ENCODE measurements at places on chromosomes 5 and 9. TPM values are rescaled to one million over a fixed set of nuclear protein-coding genes. Genes with fewer than 3 reads are reported as not detected.
A peak's percentile ranks its signal among the peaks of the same experiment; 100 is the strongest.

SLC36A2 gene
- total RNA-seq, result not detected

CNOT6 gene
- 49.7 TPM for total RNA-seq

DNA sequence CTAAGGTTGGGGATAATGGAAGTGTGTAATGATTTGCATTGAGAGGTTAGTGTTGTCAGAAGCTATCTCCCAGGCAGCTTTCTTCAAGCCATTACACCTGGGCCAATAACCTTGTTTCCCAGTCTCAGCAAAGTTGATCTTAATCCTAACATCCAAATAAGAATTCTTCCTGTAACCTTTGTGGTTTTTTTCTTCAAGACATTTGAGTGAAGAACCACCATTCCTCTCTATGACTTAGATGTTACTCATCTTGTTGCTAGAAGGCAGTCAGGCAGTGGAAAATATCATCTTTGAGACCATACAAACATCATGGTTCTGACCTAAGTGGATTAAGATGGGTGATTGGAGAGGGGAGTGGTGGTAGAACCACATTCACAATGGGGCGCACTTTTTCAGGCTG lies 103.5 kb downstream of the NDUFAF2 start:
- DNase-seq, result no peak
- H3K36me3 ChIP-seq, result no peaks in the 10 kb centered on the region
- H3K4me1 ChIP-seq, result no peaks in the 10 kb centered on the region

- peak overlapping the region; percentile 68 for H3K27ac ChIP-seq
- DNase-seq, result no peak
- H3K4me3 ChIP-seq, result peak overlapping the region; percentile 33
- no peaks in the 10 kb centered on the region for H3K4me1 ChIP-seq
- peaks cover 3% of the 10 kb centered on the region for H3K27me3 ChIP-seq
Measured at GRCh38 chr9:137320555-137321384, 18.7 kb upstream of the NRARP start.

- H3K4me1 ChIP-seq, result peaks cover 36% of the 10 kb centered on the region
- no peak overlapping the region for H3K4me3 ChIP-seq
- H3K36me3 ChIP-seq, result peaks cover 62% of the 10 kb centered on the region
- DNase-seq, result no peak
- H3K27ac ChIP-seq, result peak overlapping the region; percentile 40
Measured at GRCh38 chr5:446883-447263, 3.9 kb downstream of the EXOC3 start.

GRCh38 chr5:42587096-42587723 lies 164.0 kb downstream of the GHR start:
- peaks cover 15% of the 10 kb centered on the region for H3K27me3 ChIP-seq
- no peaks in the 10 kb centered on the region for H3K36me3 ChIP-seq
- H3K4me1 ChIP-seq, result no peaks in the 10 kb centered on the region
- DNase-seq, result no peak
- no peak overlapping the region for H3K4me3 ChIP-seq

DNA sequence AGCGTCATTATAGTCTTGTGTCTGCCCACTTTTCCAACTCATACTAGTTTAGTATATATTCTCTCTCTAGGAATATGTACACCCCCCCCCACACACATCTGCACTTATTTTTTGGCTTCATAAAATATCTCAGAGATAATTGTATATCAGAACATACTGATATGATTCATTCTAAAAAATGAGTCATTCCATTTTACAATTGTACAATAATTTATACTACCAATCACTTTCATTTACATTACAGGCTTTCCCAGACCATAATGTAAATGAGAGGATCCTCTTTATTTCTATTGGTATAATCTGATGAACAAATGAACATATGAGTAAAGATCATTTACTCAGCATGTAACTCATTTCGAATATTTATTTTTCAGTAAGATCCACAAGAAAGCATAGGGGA lies 1842.9 kb upstream of the C9orf72 start:
- H3K36me3 ChIP-seq, result no peaks in the 10 kb centered on the region
- DNase-seq, result no peak
- no peaks in the 10 kb centered on the region for H3K4me1 ChIP-seq
- H3K27me3 ChIP-seq, result no peaks in the 10 kb centered on the region

GRCh38 chr9:119291554-119291953 lies 77.7 kb downstream of the BRINP1 start:
- no peak for DNase-seq
- no peaks in the 10 kb centered on the region for H3K4me1 ChIP-seq
- no peak overlapping the region for H3K4me3 ChIP-seq

DNA sequence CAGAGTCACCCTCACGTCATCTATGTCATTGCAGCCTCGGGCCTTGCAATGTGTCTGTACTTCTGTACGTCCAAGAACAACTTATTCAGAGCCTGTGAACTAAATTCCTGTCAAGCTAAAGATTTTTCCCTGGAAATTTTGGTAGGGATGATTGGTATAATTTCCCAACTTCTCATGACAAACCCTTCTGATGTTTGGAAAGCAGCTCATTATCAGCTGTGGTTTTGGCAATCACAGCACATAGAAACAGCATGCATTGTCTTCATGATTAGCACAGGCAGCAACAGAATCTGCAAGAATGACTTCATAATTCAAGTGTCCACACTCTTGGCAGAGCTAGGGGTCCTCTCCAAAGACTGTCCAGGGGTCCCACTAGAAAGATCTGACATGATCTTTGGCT lies 49.5 kb downstream of the APBA1 start:
- no peak overlapping the region for H3K4me3 ChIP-seq
- DNase-seq, result no peak
- H3K27me3 ChIP-seq, result no peaks in the 10 kb centered on the region
- H3K27ac ChIP-seq, result no peak overlapping the region
- no peaks in the 10 kb centered on the region for H3K36me3 ChIP-seq

PDE6A gene
- not detected for total RNA-seq

DNA sequence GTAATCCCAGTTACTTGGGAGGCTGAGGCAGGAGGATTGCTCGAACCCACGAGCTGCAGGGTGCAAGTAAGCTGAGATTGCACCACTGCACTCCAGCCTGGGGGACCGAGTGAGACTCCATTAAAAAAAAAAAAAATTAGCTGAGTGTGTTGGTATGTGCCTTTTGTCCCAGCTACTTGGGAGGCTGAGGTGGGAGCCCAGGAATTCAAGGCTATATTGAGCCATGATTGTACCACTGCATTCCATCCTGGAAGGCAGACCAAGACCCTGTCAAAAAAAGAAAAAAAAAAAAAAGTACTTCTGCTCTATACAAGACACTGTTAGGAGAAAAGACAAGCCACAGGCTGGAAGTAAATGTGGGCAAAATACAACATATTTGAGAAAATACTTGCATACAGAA lies 68.5 kb upstream of the FBXW11 start:
- peaks cover 36% of the 10 kb centered on the region for H3K4me1 ChIP-seq
- no peak overlapping the region for H3K27ac ChIP-seq
- DNase-seq, result no peak
- H3K36me3 ChIP-seq, result peaks cover 50% of the 10 kb centered on the region

GRCh38 chr5:81718300-81718699 lies 32.6 kb downstream of the SSBP2 start:
- H3K27ac ChIP-seq, result no peak overlapping the region
- H3K27me3 ChIP-seq, result no peaks in the 10 kb centered on the region
- no peak for DNase-seq

SLC36A3 gene
- not detected for total RNA-seq

UBE2R2 gene
- 41.0 TPM for total RNA-seq

All from activated T-helper 1 cell treated with anti-CD3 and anti-CD28 coated beads, Interleukin-12 subunit alpha, Interleukin-12 subunit beta, Interleukin-2, Interleukin-4 antibody, amounts not matched to agents 30 ng/mL and 10 ng/mL and 1 ng/mL, durations not matched to agents 14 hours and 24 hours and 36 hours (primary cell).